ENCODE measurements at places on chromosomes 5 and 9.

DNA sequence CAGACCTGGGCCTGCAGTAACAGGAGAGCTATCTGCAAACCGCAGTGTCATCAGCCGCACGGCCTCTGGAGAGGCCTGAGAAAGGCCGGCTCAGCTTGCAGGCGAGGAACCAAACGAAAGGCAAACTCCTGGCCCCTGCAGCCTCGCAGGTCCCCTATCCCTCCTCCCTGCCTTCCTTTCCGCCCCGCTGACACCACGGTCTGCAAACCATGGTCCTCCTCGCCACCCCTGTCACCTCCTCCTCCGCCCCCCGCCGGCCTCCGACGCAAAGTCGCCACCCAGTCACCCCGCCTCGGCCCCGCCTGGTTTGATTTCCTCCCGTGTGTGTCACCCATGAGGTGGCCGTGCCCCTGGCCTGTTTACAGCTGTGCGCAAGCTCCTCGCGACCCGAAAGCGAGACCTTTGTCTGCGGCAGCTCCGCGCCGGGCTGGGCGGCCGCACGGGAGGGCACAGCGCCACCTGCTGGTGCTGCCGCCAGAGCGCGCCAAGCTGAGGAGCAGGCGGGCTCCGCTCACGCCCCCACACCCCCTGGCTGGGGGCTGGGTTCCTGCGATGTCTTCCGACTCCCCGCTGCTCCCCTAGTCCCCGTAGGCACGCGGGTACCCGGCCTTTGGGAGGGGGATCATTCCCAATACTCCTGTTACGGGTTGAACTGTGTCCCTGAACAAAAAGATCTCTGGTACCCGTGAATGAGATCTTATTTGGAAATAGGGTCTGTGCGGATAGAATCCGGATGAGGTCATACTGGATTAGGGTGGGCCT lies 19.4 kb downstream of the GBGT1 start:
- no peak for DNase-seq

DNA sequence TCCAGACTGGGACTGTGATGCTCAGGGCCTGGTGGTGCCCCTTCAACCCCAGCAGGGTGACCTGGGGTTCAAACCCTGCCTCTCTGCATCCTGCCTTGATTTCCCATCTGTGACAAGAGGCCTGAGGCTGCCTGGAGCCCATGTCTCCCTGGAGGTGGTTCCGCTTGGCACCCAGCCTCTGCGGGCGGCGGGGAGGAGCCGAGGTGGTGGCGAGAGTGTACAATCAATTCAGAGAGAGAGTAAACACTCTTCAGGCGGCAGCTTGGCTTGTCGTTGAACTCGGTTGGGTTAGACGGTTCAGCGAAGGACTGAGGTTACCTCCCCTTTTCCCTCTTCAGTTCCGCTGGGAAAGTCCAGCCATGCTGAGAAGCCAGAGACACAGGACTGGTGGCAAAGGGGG lies 39.3 kb downstream of the NTNG2 start:
- no peak for DNase-seq

DNA sequence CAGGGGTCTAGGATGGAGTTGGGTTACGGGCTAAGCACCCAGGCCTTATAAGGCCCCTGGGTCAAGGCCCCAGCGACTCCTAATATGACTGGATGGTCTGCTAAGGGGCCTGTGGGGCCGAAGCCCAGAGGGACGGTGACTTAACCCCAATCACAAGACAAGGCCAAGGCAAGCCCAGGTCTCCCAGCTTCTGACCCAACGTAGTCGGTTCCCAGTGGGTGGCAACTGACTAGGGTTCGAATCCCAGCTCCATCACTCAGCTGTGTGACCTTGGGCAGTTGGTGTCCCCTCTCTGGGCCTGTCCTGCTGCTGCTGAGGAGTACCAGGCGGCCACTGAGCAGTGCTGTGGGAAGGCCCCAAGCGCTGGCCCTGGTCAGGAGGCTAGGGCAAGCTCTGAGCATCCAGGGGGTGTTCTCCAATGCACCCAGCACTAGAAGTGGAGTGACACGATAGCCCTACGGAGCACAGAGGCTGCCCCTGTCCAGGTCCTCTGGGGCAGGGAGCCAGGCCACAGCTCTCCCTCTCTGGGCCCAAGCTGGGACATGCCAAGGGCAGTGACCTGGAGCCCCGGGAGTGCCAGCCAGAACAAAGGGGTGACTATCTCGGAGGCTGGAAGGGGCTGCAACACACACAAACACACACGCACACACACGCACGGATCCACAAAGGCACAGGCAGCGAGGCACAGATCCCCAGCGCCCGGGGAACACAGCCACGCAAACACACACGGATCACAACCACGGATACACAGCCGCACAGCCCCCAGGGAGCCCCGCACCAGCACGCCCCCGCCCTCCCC lies 512 bp downstream of the AK1 start:
- no peak for DNase-seq

DNA sequence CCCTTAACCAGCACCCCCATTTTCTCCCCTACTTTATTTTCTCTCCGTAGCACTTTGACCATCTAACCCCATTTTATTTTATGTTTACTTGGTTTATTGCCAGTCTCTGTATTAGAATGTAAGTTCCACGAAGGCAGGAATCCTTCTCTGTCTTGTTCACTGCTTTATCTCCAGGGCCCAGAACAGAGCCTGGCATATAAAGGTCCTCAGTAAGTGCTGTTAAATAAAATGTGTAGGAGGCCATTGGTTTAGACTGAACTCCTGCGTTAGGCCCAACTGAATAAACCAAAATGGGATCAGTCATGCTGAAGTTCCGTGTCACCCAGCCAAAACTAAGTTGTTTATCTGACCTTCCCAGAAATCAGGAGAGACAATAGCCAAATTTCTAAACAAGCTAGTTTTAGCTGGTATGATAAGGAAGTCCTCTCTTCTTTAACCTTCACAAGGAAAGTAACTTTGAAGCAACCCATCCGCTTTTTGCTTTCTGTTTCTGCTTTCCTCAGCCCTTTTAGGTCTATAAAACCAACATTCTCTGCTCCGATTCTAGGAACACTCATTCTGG lies 29.0 kb upstream of the CCNJL start:
- no peak for DNase-seq

DNA sequence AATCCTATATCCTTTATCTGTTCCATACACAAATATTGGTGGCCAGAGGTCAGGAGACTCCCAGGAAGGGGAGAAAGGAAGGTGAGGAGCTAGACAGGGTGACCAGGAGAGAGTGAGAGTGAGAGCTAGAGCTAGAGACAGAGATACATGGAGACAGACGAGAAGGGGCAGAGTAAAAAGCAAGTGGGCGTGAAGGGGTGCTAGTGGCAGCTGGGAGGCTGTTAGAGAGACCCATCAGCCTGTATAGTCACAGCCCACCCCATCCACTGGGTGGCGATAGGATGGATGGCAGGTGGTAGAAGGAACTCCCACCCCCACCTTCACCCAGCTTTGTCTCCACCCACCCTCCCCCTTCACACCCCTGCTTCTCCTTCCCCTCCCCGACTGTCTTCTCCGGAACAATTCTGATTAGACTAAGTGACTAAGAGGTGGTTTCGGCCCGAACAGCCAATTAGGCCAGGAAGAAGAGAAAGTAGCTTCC lies 32.8 kb downstream of the PCDH1 start:
- peak; percentile 73 for DNase-seq

DNA sequence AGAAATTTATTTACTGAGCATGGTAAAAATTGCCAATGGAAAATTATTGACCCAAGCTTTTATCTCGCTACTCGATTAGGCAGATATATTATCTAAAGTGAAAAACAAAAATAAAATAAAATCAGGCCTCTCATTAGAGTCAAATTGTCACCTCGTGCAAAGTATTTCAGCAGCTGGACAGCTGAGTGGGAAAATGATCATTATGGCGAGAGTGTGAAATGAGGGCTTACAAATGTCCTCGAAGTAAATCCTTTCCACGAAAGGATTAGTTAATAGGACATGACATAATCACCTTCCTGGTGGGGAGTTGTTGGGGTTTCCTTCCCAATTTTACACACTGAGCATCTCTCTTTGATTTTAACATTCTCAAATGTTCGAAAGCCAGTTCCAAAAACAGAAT lies 5.4 kb upstream of the DPYSL3 start:
- no peak for DNase-seq

GRCh38 chr5:180343110-180343830 lies 9.9 kb downstream of the GFPT2 start:
- no peak for DNase-seq

GRCh38 chr5:173963182-173963838 lies 25.7 kb upstream of the C5orf47 start:
- DNase-seq = no peak

GRCh38 chr9:13586587-13587374 lies 307.3 kb upstream of the MPDZ start:
- no peak for DNase-seq

- DNase-seq = peak; percentile 39
Observed at GRCh38 chr9:109399258-109399767, 78.5 kb upstream of the EPB41L4B start.

DNA sequence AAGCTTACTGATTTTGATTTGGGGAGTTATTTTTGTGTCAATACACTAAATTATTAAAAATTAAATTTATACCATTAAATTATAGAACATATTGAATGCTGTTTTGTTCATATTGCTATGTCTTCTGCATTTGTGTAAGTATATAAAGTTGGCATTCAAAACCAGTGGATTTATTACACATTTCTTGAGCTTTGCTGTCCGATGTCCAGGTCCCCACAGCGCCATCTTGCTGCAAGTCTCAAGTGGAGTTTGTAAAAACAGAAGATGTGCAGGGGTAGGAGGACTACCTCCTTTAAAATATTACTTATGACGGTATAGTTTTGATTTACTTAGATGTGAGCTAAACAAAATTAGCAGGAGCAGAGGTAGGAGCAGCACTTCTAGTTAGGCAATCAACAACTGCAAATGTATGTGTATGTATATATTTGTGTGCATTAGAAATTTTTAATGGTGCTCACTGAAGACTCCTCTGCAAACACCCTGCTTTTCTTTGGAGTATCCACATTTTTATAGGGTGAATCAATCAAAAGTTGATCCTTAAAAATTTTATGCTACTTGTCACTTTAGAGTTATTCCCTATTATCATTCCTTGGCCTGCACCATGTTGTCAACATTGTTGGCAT lies 37.4 kb downstream of the CPEB4 start:
- no peak for DNase-seq

DNA sequence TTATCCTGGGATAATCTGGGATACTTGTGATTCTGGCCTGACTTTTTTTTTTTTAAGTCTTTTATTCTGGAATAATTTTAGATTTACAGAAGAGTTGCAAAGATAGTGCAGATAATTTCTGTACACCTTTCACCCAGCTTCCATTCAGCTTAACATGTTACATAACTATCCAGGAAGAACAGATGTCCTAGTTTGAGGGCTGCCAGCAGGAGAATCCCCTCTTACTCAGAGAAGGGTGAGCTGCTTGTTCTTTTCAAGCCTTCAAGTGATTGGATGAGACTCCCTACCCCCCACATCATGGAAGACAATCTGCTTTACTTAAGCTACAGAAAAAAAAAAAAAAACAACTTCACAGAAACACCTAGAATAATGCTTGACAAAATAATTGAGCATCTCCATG lies 254.2 kb downstream of the TRIM32 start:
- no peak for DNase-seq

GRCh38 chr5:159909126-159909525 lies 7.2 kb upstream of the ADRA1B start:
- no peak for DNase-seq

DNA sequence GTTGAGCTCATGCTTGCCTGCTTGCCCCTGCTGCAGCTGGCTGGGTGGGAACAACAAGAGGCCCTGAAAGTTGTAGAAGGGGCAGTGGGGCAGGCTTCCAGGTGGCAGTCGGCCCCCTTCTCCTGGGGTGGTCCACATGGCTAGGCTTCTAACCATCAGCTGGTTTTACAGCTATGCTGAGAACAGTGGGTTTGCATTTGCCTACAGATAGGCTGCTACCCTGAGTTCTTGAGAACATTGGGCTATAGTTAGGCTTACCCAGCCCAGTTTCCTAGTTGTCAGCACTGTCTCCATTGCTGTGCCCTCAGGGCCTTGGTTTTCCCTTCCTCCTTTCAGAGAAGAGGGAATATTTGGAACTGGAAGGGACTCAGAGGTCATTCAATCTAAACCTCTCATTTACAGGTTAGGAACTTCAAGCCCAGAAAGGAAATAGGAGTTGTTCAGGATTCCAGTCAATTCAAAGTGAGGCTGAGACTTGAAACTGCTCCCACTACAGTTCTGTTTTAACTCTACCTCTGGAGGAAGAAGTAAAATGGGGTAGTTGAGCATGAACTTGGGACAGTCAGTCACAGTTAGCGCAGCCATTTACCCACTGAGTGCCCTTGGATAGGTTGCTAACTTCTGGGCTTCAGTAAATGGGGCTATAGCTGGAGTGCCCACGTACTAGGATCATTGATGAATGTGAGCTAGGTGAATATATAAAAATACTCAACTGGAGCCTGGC lies 11.5 kb downstream of the LARP1 start:
- DNase-seq = no peak

DNA sequence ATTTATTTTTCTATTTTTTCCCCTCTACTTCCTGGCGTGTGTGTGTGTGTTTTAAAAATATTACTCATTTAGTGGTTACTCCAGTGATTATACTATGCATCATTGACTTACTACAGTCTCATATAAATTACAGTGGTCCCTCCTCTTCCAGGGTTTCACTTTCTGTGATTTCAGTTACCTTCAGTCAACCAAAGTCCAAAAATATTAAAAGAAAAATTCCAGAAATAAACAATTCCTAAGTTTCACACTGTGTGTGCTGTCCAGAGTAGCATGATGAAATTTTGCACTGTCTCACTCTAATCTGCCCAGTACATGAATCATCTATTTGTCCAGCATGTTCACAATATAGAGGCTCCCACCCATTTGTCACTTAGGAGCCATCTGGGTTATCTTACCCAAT lies 47.4 kb upstream of the CCDC112 start:
- DNase-seq = no peak

- DNase-seq = no peak
Observed at GRCh38 chr9:20043035-20043434, 254.2 kb upstream of the SLC24A2 start.

- no peak for DNase-seq
Observed at GRCh38 chr9:98575379-98576346, 133.1 kb downstream of the GABBR2 start.

- DNase-seq = no peak
Observed at GRCh38 chr9:117073071-117073470, 341.8 kb downstream of the ASTN2 start.

- DNase-seq = peak; percentile 96
Observed at GRCh38 chr9:133459476-133460404, at the start of gene CACFD1. TSS of gene CACFD1 (plus strand) at chr9:133459978. CDS start at chr9:133460067, 89 bp downstream.

DNA sequence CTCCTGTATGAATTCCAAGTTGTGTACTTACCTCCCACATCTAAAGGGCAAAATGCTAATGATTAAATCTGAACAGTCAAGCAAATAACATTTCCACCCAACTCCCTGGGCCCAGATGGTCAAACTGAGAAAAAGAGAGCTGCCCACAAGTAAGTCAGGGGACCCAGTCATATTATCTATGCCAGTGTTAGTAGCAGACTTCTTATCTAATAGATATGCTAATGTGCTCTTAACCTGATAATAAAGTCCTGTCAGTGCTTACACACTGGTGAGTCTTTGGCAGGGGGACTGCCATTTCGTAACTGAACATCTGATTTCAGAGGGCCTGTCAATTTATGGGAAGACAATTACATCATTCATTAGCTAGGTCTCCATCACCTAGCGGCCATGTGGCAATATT lies 292.3 kb upstream of the WWC1 start:
- no peak for DNase-seq
